LHCN-M2 (cell line): ENCODE measurements at places on chromosomes 4 and X.

GRCh38 chr4:144501231-144501780 is 144.7 kb upstream of the HHIP start:
- DNase-seq, result no peak

- no peak for DNase-seq
Observed at GRCh38 chr4:184387351-184387750, 87.0 kb downstream of the IRF2 start.

- DNase-seq, result no peak
Observed at GRCh38 chrX:40005292-40006011, 92.3 kb downstream of the BCOR start.

GRCh38 chr4:153022241-153022715 is 86.2 kb downstream of the FHDC1 start:
- DNase-seq, result no peak

DNA sequence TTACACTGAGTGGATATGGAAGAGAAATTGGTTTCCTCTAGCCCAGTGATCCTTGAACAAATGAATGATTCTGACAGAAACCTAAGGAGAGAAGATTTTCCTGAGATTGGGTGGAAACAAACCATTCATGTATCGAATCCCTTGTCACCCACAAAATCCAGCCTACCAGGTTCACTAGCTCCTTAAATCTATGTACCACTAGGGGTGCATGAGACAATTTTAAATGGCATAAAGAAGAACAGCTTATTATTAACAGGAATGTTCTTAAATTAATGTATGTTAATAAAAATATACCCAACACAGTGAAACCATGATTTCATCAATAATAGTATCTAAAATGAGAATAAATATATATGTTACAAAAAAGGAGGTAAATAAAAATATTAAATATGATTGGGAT is 118.4 kb upstream of the LNX1 start:
- DNase-seq, result no peak

DNA sequence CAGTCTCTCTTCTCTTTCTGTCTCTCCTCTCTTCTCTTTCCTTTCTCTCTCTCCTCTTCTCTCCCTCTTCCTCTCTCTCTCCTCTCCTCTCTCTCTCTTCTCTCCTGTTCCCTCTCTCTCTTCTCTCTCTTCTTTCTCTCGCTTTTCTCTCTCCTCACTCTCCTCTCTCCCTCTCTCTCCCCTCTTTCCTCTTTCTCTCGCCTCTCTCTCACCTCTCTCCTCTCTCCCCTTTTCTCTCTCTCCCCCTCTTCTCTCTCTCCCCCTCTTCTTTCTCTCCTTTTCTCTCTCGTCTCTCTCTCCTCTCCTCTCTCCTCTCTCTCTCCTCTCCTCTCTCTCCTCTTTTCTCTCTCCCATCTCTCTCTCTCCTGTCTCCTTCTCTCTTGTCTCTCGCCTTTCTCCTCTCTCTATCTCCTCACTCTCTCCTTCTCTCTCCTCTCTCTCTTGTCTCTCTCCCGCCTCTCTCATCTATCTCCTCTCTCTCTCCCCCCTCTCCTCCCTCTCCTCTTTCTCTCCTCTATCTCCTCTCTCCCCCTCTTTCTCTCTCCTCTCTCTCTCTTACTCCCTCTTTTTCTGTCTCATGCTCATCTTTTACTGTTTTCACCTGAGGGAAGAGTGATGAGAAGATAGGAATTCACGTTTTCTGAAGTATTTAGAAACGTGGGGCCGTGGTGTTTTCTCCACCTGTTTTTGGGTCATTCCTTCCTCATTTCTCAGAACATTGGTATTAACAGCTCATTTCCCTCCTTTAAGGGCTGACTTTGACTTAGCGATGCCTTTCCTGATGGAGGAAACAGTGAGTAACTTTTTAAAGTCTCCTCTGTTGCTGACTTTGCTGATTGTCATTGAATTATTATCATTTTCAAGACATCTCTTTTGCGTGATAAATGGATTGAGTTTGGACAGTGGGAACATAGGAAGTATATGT is 80.6 kb upstream of the CD99 start:
- DNase-seq, result peak; percentile 55

GRCh38 chr4:76216975-76217814 is 3.6 kb upstream of the SCARB2 start:
- no peak for DNase-seq

DNA sequence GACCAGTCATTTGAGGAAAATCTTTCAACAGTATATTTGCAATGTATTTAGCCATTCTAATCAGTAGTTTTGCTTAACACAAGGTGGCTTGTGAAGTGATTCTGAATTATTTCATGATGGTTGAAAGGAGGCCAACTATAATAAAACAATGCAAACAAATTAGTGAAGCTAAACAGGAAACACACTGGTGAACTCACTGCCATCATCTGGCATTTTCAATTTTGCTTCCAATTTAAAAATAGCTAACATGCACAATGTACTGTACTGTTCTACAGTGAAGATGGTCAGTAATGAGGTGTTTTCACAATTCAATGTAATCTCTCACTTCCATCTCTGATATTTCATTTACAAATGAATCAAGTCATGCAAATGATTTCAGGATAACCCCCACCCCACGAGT is 31.1 kb downstream of the PGRMC2 start:
- no peak for DNase-seq

- peak; percentile 32 for DNase-seq
Observed at GRCh38 chr4:181301735-181302710, 941.2 kb upstream of the TENM3 start.

DNA sequence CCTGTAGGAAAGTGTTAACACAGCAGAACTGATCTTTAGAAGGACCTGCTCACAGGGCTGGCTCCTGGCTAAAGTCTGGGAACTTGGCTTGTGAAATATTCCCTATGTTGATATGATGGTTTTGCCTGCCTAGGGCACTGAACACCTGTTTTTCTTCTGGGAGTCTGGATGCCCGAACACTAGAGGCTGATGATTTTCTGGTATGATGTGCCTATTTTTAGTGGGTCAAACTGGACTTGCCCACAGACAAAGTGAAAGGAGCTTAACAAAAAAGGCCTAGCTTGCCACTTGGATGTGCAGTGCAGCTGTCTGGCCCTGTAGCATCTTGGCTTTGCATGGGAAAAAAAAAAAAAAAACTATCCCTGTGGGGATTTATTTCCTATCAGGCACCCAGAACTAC is 39.1 kb downstream of the ZNF674 start:
- peak; percentile 14 for DNase-seq

DNA sequence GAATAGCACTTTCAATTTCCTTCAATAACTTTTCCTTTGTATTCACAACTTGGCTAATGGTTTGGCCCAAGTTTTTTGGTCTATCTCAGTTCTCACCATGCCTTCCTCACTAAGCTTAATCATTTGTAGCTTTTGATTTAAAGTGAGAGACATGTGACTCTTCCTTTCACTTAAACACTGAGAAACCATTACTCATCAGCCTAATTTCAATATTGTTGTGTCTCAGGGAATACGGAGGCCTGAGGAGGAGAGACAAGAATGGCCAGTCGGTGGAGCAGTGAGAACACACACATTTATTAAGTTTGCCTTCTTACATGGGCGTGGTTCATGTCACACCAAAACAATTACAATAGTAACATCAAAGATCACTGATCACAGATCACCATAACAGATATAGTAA is 56.7 kb downstream of the TSPAN5 start:
- DNase-seq, result peak; percentile 54

GRCh38 chr4:8533274-8533865 is 46.8 kb upstream of the GPR78 start:
- no peak for DNase-seq

GRCh38 chr4:176838601-176839433 is 46.1 kb upstream of the VEGFC start:
- DNase-seq, result peak; percentile 65

DNA sequence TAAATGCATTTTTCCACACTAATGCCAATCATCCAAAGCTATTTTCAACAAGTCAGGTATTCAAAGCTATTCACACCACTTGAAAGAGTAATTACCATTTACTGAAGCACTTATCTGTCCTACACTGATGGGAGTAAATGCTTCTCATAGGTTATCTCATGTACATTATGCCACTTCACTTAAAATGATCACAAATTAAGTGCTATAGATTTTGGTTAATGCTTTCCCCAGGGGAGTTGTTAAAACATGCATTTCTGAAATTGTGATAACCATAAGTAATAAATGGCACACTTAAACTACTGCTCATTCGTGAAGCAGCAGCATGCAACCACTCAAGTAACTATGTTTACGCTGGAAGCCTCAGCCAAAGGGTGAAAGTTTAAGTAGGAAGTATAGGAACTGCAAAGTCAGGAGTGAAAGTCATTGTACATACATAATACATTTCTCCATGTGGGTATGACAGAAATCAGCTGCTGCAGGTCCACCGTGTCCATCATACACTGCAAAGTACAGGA is 6.6 kb downstream of the PPM1K start:
- no peak for DNase-seq

GRCh38 chr4:112213856-112214255 is 17.7 kb upstream of the AP1AR start:
- peak; percentile 82 for DNase-seq

- no peak for DNase-seq
Observed at GRCh38 chr4:137451172-137451825, 81.0 kb downstream of the PCDH18 start.

DNA sequence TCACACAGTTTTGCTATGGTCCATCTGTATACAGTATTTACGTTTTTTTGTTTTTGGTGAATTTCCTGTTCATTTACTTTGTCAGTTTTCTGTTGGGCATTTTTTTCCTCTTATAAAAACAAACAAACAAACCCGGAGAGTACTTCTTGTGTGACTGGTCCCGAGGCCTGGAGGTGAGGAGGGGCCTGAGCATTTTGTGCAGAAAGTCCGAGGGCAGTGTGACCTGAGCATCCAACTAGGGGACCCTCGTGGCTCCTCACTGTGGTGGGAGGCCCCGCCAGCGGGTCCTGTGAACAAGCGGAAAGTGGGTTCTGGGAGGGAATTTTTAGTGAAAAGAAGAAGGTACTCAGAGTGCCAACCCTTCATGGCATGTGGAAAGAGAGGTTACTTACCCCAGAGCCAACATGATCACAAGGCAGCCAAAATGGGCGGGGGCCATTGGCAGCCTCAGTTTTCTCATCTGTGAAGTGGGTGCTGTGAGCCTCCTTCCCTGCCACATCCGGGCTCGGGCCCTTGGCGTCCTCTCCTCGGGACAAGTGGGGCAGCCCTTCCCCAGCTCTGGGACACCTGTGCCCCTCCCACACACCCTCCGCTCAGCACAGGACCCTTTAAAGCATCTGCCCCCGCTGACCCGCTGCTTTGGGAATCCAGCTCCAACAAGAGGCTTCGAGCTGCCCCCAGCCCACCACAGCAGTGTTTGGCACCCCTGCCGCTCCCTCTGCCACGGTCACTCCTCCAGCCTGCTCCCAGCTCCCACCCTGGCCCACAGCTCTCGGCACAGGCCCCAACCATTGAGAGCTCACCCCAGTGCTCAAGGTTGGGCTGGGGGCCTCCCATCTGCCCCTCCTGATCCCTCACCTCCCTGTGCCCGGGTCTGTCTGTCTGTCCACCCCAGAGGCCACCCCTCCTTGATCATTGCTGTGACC is 22.8 kb upstream of the GPR78 start:
- no peak for DNase-seq
